ENCODE measurements at places on chromosomes 5 and 9.

- no peaks in the 10 kb centered on the region for H3K4me1 ChIP-seq
- no peak overlapping the region for H3K27ac ChIP-seq
- no peaks in the 10 kb centered on the region for H3K27me3 ChIP-seq
- no peaks in the 10 kb centered on the region for H3K36me3 ChIP-seq
These were observed 1365.5 kb upstream of the CDH9 start for GRCh38 chr5:28403846-28404245.

GRCh38 chr5:62718324-62718723, 139.7 kb downstream of the LRRC70 start:
- peaks cover 21% of the 10 kb centered on the region for H3K27me3 ChIP-seq
- no peak overlapping the region for H3K27ac ChIP-seq
- no peak for DNase-seq
- no peaks in the 10 kb centered on the region for H3K36me3 ChIP-seq
- no peak overlapping the region for H3K4me3 ChIP-seq
- H3K4me1 ChIP-seq, result no peaks in the 10 kb centered on the region

DNA sequence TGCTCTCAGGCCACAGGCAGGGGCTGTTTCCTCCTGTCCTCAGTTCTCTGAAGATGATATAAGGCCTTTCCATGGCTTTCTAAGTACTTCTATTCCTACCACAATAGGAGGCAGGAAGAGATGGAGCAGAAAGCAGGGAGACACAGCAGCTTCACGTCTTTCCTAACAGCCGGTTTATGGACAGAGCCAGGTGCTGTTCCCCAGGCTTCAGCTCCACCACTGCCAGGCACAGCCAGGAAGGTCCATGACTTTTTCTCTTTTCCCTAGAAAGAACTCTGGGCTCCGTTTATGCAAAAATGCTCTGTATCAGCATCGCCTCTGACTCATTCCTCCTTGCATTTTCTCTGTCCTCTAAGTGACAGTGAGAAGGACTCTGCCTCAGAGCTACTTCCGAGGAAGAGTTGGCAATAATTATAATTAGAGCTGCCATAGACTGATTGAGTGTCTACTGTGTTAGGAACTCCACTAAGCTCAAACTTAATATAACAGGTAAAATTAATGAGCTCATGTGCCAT, 478.5 kb downstream of the RASEF start:
- H3K27me3 ChIP-seq, result no peaks in the 10 kb centered on the region
- H3K27ac ChIP-seq, result no peak overlapping the region
- no peaks in the 10 kb centered on the region for H3K36me3 ChIP-seq
- no peak for DNase-seq

GRCh38 chr5:172009536-172010270, 3.3 kb upstream of the FBXW11 start:
- H3K4me1 ChIP-seq, result peaks cover 24% of the 10 kb centered on the region
- no peak for DNase-seq
- no peaks in the 10 kb centered on the region for H3K27me3 ChIP-seq
- H3K36me3 ChIP-seq, result peaks cover 10% of the 10 kb centered on the region
- no peak overlapping the region for H3K27ac ChIP-seq

GRCh38 chr9:116662646-116663310, 24.3 kb upstream of the TRIM32 start:
- no peaks in the 10 kb centered on the region for H3K36me3 ChIP-seq
- no peak overlapping the region for H3K4me3 ChIP-seq
- no peaks in the 10 kb centered on the region for H3K27me3 ChIP-seq
- no peak overlapping the region for H3K27ac ChIP-seq

- H3K4me1 ChIP-seq, result peaks cover 33% of the 10 kb centered on the region
- H3K4me3 ChIP-seq, result no peak overlapping the region
- H3K27me3 ChIP-seq, result peaks cover 3% of the 10 kb centered on the region
- peak overlapping the region; percentile 41 for H3K27ac ChIP-seq
These were observed 252.5 kb downstream of the TLE4 start for GRCh38 chr9:79824265-79824664.
